ENCODE measurements at places on chromosomes 5 and 9. TPM values are rescaled to one million over a fixed set of nuclear protein-coding genes. Genes with fewer than 3 reads are reported as not detected.

The HRCT1 gene
- polyA plus RNA-seq, result 7.0 TPM

The TRPM3 gene
- 0.17 TPM for polyA plus RNA-seq

The ALDH7A1 gene
- 43.6 TPM for polyA plus RNA-seq

DNA sequence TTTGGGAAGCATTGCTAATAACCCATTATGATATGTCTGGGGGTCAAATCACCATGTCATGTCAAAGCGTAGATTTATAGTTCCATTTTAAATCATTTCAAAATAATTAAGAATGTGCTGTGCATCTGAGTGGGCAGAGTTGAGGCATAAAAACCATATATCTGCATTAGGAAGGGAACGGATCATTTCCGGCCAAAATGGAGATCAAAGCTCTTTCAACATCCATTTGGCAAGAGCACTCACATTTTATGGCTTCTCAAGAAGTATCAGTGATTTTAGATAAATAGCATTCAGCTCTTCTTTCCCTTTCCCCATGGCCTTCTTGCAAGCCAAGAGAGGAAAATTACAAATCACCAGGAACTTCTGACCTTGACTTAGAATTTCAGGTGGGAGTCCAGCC lies 89.9 kb downstream of the HSPA4 start:
- no peak for DNase-seq
- no peaks in the 10 kb centered on the region for H3K4me1 ChIP-seq
- no peaks in the 10 kb centered on the region for H3K36me3 ChIP-seq
- H3K27me3 ChIP-seq, result no peaks in the 10 kb centered on the region

- no peaks in the 10 kb centered on the region for H3K27me3 ChIP-seq
- H3K36me3 ChIP-seq, result no peaks in the 10 kb centered on the region
- no peak overlapping the region for H3K4me3 ChIP-seq
- DNase-seq, result no peak
- no peak overlapping the region for H3K27ac ChIP-seq
- H3K4me1 ChIP-seq, result no peaks in the 10 kb centered on the region
Measured at GRCh38 chr5:136337788-136338187, 27.6 kb downstream of the TRPC7 start.

GRCh38 chr9:128150594-128151308 lies 1.5 kb downstream of the LCN2 start:
- no peaks in the 10 kb centered on the region for H3K36me3 ChIP-seq
- no peak overlapping the region for H3K4me3 ChIP-seq
- H3K4me1 ChIP-seq, result no peaks in the 10 kb centered on the region
- no peaks in the 10 kb centered on the region for H3K27me3 ChIP-seq
- no peak overlapping the region for H3K27ac ChIP-seq

The CTSV gene
- polyA plus RNA-seq, result 0.80 TPM

DNA sequence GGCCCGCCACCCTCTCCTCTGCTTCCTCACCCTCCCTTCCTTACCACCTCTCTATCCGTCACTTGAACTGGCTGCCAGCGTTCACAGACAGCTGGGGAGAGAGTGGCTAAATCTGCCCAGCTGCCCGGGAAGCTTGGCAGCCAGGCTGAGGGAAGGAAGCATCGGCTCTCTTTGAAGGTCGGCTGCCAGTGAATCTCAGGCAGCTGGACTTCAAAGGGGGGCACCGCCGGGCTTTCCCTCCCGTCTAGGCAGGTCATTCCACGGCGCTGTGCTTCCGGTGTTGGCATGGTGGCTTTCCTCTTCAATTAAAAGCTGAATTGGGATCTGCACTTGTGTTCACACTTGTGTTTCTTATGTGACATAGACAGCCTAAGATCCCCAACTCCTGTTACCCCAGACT lies 174.0 kb downstream of the GDNF start:
- no peaks in the 10 kb centered on the region for H3K27me3 ChIP-seq
- peaks cover 19% of the 10 kb centered on the region for H3K4me1 ChIP-seq
- no peak overlapping the region for H3K4me3 ChIP-seq
- H3K36me3 ChIP-seq, result no peaks in the 10 kb centered on the region
- DNase-seq, result peak; percentile 61
